Hypothalamus (tissue), 51 donors: ENCODE measurements at places on chromosomes 2 and 18.
A peak's percentile ranks its signal among the peaks of the same experiment; 100 is the strongest.

DNA sequence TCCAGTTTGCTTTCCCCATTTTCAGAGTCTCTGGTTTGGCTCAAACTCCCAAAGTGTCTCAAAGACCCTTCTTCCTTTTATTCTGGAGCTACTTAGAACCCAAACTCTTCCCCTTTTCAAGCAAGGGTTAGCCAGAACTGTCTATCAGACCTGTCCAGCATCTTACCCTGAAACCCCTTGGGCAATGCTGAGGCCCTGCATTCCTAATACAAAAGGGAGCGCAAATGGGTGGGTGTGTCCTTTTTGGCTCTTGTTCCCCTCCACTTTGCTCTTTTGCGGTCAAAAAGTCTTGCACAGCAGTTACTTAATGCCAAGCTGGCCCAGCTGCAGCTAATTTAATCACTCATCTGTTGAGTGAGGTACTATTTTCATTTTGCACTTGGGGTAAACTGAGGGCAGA is 231.2 kb upstream of the FOSL2 start:
- DNase-seq, result no peak

DNA sequence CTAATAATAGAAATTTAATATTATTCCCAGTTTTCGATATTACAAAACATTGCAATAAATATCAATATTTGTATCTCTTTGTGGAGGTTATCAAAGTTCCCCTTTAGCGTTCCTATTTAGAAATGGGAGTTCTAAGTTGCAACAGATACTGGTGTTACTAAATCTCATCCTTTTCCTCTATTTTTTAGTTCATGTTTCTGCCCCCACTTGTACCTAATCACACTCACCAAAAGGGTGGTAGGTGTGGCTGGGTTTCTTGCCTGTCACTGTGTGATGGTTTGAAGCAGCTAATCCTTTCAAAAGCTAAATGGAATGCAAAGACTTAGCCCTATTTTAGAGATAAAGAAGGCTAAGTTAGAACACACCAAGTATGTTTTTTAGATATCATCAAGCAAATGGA is 997.9 kb downstream of the TSN start:
- no peak for DNase-seq

DNA sequence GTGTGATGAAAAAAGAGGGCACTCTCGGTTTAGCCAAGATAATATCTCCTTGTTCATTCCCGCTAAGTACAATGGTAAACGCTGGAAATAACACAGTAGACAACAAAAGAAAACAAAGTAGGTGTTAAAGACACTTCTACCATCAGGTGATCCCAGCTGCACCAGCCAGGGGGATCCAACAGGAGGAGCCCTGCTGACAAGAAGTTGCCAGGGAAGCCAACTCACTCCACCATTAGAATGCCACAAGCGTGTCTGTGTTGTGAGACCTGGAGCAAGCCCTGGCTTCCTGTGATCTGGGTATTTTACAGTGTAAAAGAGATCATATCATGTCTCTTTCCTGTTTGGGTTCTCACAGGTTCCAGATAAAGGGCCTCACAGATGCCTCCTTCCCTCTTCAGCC is 117.0 kb downstream of the GRB14 start:
- DNase-seq, result no peak

- DNase-seq, result no peak
Observed at GRCh38 chr2:171405546-171405945, 28.2 kb downstream of the METTL8 start.

GRCh38 chr2:236554629-236555282 is 14.9 kb upstream of the ACKR3 start:
- no peak for DNase-seq

DNA sequence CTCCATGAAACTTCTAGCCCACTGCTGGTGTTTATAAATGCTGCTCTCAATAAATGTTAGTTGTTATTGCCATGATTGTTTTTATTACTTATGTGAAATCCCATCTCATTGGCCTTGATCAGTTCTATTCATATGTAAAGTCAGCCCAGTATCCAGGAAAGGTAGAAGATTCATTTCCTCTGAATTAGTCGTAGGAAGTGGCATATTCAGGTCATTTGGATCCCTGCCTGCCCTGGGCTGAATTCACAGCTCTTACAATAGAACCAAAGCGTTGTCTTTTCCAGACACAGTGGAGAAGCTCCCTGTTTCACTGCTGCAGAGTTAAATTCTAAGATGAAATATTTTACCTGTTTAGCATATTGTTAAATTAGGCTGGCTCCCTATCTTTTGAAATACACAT is 70.3 kb downstream of the MAIP1 start:
- DNase-seq, result no peak

GRCh38 chr2:170986566-170987258 is 57.7 kb downstream of the GORASP2 start:
- DNase-seq, result no peak

- no peak for DNase-seq
Observed at GRCh38 chr18:23401400-23402347, 51.4 kb upstream of the RIOK3 start.

DNA sequence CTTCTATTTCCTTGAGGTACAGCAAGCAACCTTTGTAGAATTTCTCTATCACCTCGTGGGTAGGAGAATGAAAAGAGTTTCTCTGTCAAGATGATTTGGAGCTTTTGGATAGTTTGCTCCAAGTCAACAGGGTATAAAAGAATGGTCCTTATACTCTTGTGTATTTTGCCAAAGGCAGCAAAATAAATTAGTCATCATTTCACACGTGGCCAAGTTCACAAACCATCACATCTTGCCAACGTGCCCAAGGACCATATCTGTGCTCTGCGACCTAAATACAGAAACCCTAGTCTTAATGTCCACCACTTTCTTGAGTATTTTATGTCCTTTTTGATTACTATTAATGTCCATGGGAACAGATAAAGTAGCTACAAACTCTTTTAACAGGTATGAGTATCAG is 262.9 kb downstream of the AFF3 start:
- no peak for DNase-seq

- DNase-seq, result peak; percentile 63
Observed at GRCh38 chr2:38947241-38948239, 57.9 kb downstream of the ARHGEF33 start.

GRCh38 chr2:41024816-41025215 is 572.9 kb upstream of the SLC8A1 start:
- DNase-seq, result no peak

GRCh38 chr2:179826297-179826696 is 35.1 kb downstream of the ZNF385B start:
- no peak for DNase-seq

- no peak for DNase-seq
Observed at GRCh38 chr2:196584903-196585302, 54.6 kb upstream of the CCDC150 start.

DNA sequence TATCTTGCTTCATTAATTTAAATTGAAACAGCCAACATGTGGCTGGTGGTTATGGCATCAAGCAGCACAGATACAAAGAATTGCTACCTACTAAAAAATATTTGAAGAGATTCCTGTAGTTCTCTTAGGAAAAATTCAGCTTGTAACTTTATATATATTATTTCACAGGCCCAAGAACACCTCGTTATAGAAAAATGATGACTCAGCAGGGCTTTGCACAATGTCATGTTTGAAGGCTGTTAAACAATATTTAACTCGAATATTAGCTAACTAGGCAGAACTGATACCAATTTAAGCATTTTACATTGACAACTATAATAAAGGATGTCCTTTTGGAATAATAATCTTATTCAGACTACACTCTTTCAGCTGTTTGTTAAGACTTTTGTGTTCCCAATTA is 102.3 kb upstream of the LYPD1 start:
- DNase-seq, result no peak

- DNase-seq, result no peak
Observed at GRCh38 chr18:13623348-13623747, 103.0 kb downstream of the FAM210A start.

DNA sequence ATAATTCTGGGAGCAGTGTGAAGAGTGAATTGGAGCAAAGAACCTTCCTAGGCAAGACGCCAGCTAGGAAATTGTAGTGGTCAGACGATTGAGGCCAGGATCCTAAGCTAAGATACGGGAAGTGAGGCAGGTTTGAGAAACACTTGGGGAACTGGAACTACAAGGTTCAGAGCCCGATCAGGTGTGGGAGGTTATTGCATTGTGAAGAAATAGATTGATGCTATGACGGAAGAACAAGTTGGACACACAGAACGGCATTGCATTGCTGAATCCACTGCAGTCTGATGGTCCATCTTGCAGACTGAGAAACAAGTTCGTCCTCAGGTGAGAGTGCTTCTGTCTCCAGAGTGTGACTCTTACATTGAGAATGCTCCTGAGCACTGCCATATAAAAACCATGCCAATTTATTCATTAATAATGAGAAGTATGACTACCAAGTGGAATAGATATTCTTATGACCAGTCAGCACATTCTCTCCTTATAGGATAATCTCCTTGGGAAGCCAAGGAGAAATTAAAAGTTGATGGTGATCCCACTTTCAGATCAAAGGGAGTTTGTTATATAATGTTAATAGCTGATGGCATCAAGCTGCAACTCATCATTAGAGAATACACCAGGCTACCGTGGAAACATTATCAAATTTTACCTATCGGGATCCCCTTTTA is 30.9 kb downstream of the ANTXR1 start:
- DNase-seq, result no peak

- no peak for DNase-seq
Observed at GRCh38 chr2:182186132-182186735, 200.6 kb downstream of the PPP1R1C start.

GRCh38 chr2:98868548-98869271 is 67.3 kb downstream of the CRACDL start:
- DNase-seq, result no peak

DNA sequence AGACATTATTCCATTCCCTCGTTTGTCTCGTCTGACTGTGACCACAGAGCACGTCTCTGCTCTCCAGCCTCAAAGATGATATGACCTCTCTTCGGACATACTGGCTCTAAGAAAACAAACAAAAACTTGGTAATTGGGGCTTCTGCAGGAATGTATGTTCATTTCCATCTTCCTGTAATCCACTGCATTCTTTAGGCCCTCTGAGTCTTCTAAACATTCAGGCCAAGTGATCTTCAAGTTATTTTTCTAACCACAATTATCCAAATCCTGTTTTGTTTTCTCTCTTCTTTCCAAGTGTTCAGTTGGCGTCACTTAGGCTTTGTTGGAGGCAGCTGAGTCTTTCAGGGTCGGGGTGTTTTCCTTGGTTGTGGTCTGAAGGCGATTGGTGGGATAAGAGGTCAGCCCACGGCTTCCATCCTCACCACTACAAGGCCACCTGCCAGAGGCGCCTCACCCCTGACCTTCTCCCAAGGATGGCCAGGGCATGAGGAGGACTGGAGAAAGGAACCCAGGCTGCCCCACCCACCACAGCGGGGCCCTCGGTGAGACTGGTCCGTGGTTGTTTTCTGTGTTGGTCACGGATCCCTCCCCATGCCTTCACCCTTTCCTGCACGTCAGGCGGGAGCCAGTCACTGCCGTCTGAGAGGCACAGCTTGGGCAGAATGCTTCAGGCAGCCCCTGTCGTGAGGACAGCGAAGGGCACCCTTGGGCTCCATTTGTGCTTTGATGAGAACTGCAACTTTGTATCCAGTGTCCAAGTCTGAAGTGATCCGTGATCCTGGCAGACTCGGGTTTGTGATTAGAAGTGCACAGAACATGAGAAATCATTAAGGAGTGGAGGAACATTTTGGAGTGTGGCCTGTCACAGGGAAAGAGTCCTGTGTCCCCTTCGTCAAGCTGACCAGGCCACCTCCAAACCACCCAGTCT is 88.6 kb upstream of the FHL2 start:
- no peak for DNase-seq

DNA sequence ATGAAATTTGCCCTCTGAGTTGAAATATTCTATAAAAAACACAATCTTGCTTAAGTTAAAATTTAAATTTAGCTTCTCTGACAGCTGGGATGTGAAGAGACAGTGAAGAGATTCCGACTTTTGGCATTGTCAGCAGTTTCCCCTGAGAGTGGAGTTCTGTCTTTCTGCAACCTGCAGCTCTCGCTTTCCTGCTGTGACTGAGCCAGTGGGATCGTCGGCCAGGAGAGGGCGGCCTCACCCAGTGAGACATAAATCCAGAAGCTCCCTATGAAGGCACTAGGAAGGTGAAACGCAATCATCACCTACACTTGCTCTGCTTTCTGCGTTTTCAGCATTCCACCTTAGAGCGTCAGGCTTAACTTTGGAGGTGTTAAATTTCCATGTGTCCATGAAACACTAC is 75.4 kb upstream of the HNMT start:
- peak; percentile 4 for DNase-seq

GRCh38 chr2:55862246-55862645 is 61.3 kb downstream of the EFEMP1 start:
- no peak for DNase-seq

GRCh38 chr18:76957384-76958355 is 135.3 kb downstream of the ZNF236 start:
- no peak for DNase-seq

- no peak for DNase-seq
Observed at GRCh38 chr2:201813996-201814760, 7.8 kb downstream of the CDK15 start.

DNA sequence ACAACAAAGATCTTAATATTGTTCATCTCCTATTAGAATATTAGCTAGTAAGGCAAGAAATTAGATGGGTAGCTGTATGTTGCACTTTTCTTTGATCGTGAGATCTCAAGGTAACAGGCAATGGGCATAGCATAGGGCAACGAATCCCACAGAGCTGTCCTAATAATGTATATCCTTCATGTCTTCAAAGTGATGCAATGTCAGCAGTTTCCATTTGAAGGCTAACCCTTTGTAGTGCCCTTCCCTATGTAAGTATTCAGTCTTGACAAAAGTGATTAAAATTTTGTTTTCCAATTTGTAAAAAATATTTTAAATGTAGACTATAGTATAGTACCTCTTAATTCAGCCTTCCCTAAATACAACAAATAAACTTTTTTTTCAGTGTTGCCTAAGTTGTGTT is 112.5 kb downstream of the PKP4 start:
- DNase-seq, result no peak

DNA sequence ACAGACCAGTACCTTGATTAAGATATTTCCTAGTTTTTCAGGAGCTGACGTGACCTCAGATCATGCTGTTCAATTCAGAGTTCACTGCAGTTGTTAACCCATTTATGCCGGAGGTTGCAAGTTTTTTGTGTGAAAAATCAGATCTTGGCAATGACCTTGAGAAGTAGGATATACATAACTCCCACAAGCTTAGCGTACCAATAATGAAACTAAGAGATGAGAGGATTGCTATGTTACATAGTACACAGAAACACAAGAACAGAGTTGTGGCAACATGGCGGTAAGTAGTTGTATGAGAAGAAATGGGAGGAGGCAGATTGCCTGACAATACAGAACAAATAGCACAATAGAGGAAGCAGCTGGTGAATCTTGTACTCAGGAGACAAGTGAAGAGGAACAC is 39.1 kb downstream of the PPIG start:
- DNase-seq, result no peak

DNA sequence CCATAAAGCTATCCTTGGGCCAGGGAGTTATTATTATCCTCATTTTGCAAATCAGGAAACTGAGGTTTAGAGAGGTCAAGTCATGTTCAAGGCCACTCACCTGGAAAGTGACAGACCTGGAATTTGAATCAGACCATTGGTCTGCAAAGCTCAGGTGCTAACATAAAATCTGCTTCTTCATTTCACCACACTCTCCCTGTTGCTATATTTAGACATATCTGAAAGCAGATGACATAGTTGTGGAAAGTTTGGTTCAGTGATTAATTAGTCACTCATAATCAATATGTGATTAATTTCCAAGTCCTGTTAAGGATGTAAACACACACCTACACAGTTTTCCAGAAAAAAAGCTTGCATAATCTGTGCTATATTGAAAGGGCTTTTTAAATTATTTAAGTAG is 57.4 kb downstream of the LINC00305 start:
- DNase-seq, result no peak
